Astrocyte (in vitro differentiated cells and primary cell): ENCODE measurements at places on chromosomes 4 and X.

DNA sequence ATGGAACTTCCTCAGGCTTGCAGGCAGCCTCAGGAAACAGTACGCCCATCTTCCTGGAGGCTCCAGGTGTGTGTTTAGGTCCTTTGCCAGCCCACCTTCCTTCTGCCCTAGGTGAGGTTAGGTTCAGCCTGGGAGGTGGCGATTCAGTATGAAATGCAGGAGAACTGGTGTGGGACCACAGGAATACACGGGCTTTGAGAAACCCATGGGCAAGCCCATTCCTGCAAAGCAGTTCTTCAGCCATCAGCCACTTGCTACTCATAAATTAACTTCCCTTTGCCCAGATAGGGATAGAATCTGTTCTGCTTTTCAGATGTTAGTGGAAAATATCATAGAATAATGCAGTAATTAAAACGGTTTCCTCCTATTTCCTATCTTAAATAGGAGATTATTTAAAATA lies 32.2 kb downstream of the TBC1D14 start:
- DNase-seq: no peak

DNA sequence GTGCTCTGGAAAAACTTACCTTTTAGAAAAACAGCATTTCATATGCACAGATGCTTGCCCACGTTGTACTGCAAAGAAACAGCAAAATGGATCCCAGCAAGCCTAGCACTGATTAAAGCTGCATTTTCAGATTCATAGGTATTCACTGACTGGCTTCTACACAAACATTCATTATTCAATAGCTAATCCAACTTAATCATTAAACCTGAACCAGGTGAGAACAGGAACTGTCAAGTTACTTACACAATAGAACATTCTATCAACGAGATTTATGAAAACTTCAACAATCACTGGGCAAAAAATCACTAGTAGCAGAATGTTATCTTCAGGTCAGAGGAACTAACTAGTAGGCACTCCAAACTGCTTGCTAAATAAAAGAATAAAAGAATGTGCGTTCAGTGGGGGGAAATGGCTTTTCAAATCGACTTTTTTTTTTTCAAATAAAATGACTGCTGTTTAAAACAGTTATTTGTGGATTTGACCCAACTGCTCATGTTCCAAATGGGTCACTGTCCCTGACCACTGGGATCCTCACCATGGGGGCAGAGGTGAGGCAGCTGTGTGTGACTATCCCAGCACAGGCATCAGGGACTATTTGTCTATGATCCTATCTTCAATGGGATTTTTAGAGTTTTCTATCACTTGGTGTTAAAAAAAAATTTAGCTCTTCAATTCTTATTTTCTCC lies 42.3 kb downstream of the STX18 start:
- no peak for DNase-seq

DNA sequence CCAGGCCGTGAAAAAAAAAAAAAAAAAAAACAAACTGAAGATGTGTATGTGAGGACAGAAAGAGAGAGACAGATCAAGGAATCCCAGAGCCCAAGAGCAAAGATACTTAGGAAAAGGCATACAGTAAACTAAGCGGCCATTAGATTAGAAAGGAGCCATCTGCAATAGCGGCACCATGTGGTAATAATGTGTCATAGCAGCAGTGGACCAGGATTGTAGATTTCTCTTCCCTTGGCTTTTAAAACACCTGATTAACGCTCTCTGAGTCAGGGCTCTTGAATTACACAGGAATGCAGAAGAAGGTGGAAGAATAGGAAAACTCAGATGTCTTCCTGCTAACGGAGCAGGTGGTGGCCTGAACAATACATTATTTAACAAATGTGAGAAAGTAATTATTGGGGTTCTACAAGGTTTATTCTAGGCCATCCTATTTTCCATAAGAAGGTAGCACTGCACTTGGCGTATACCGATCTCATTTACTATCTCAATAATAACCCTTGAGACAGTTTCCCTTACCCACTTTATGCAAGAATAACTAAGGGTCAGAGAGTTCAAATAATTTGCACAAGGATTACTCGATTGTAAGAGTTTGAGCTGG lies 182.7 kb downstream of the KCNIP4 start:
- no peak for DNase-seq

DNA sequence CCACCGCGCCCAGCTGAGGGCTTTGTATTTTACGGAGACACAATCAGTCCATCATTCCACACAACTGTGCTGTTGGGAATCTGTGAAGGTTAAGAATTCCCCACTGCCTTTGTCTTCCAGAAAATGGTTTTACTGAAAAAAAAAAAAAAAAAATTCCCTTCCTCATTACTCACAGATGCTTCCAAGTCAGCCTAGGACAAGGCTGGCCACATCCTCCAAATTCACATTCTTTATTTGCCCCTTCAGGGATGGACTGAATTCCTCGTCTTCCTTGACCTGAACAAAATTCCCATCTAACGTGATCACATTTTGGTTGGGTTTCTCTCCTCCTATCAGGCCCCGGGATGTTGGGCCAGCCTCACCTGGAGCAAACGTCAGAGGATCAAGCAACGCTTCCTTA lies 130.3 kb downstream of the DHRSX start:
- DNase-seq: peak; percentile 77

DNA sequence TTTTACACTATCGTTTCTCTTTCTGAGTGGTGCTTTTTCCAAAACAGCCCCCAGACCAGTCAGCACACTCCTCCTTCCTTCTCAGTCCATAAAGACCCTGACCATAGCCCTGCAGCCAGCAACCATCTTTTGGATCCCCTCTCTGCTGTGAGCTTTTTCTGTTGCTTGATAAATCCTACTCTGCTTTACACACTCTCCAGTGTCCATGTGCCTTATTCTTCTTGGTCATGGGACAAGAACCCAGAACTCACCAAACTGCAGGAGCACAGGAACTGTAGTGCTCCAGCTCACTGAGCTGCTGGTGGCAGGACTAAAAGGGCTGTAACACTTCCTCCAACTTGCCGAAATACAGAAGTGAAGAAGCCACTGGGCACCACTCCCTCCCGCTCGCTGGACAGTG lies 32.5 kb downstream of the COX18 start:
- DNase-seq: no peak

GRCh38 chrX:78548012-78548411 lies 111.1 kb downstream of the RTL3 start:
- peak; percentile 42 for DNase-seq

DNA sequence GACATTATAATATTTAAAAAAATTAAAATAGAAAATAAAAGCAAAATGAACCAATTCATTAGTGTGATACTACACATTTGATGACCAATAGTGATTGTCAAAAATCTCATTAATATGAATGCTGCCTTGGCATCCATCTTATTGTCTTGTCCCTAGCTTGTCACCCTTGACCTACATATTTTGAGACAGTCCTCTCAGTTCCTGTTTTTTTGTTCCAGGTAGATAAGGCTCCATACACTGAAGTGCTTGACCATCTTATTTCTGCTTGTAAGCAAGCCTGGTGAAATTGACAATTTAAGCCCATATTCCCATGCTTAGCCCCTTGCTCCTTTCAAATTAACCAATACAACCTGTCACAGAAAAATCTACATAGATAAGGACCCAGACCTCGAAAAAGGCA lies 534.0 kb upstream of the FMR1 start:
- DNase-seq: no peak

DNA sequence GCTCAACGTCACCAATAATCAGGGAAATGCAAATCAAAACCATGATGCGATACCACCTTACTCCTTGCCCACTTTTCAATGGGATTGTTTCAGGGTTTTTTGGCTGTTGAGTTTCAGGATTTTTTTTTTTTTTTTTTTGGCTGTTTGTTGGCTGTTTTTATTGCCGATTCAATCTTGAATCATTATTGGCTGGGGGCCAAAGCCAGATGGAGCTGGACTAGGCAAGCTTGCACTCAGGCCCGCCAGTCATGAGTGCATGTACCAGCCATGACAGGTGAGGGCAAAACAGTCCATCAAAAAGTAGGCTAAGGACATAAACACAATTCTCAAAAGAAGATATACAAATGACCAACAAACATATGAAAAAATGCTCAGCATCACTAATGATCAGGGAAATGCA lies 13.3 kb downstream of the YIPF7 start:
- no peak for DNase-seq

GRCh38 chr4:113405874-113406722 lies 355.4 kb downstream of the CAMK2D start:
- no peak for DNase-seq

DNA sequence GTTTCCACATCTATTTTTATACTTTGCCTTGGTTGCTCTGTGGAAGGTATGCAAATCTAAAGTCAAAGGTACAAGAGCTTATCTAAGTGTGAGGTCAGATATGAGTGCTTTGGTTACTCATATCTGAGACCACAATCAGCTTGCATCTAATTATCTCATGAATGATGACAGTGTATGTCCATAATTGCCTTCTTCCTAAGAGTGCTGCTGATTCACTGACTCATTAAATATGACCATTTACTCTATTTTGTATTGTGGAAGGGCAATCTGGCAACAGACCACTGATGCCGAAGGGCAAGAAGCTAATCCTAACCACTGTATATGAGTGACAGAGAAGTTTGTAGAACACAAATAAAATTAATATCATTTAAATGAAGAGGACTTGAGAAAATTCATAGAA lies 1190.2 kb upstream of the AGA start:
- peak; percentile 29 for DNase-seq

DNA sequence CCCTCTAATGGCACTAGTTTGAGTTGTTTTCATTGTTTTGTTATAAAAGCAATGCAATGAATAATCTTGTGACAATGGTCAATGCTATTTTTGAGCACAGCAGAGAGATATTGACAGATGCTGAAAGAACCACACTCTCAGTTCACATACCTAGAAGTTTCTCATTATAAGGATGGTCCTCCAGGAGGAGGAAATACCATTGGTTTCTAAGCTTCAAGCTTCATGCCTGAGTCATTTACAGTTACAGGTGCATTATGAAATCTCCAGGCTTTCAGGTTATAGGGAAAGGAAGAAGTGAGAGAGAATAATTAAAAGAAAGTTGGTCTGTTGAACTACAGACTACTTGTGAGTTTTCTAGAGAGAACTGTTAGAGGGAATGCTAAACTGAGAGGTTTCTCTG lies 75.3 kb downstream of the PWWP3B start:
- no peak for DNase-seq

- no peak for DNase-seq
These were observed 64.2 kb upstream of the SPP1 start for GRCh38 chr4:87911252-87911774.

DNA sequence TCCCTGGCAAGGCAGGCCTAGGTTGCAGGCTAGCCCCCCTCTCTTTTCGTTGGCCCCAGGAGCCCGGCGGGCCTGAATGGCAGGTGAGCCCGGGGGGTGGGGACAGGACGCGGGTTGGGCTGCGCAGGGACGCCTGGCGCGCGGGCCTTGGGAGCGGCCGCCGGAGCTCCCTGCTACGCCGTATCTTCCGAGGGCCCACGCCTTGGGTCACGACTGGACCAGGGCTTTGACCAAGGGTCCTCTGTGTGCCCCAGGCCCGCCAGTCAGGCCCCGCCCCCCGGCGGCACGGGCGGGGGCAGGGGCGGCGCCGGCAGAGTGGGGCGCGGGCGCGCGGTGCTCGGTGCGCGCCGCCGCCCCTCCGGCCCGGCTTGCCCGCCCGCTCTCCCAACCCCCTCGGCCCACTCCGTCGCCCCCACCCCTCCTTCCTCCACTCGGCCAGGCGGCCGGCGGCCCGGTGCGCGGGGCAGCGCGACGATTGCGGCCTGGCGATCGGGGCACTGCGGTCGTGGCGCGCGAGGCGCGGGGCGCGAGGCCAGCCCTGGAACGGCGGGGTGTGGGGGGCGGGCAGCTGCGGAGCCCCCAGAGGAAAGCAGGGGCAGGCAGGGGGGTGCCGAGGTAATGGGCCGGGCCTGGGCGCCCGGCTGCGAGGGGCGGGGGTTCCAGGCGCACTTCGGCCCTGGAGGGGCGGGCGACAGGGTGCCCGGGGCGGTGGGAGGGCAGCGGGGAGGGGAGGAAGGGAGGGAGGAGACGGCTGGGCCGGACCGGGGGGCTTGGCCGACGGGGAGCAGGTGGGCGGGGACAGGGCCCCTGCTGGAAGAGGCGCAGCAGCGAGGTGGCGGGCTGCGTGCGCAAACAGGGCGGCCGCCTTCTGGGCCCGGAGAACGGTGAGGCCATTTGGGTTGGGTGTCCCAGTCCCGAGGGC lies at the start of gene PRRG3:
Gene PRRG3 (plus strand): TSS at position 798 of the 922 bp plus-strand sequence. CDS start 3,357 bp downstream, outside the sequence.
- DNase-seq: no peak

DNA sequence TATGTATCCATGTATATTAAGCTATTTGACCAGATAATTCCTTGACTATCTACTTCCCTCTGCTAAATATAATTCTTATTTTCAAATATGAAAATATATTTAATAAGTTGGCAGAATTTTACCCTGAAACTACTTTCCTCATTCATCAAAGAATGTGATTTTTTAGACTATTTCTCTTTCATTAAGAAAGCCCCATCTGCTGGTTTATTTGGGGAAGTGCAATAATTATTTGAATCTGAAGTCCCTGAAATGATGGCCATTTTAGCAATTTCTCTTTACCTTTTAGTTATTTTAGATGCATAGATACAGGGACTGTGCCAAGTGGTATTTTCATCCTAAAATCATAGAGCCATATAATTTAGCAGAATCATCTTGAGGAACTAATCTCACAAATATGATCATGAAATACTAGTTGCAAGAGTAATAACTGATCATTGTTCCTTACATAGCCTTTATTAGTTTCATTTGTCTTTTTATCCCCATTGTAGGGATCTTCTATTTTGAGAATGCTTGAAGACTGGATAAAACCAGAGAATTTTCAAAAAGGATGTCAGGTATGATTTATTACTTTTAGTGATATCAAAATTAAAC lies 39.0 kb downstream of the ENPEP start:
- DNase-seq: peak; percentile 11

GRCh38 chr4:48651914-48652313 lies 128.2 kb downstream of the FRYL start:
- DNase-seq: peak; percentile 25

DNA sequence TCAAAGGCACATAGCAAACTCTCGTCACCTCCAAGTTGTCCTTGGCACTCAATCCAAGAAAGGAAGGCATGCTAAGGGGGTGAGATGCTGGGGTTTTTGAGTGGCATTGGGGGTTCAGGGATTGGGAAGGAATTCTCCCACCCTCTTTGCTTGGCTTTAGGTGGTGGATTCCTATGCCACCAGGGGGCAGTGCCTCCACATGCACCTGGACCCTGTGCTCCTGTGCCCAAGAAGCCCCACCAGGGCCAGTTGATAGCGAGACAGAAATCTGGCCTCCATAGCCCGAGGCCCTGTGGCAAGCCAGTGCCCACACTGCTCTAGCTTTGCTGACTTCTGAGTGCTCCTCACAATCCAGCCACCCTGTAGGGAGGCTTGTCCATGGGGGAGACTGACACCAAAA lies 2.0 kb upstream of the FATE1 start:
- DNase-seq: no peak

GRCh38 chr4:7910952-7911578 lies 28.6 kb downstream of the AFAP1 start:
- peak; percentile 91 for DNase-seq

DNA sequence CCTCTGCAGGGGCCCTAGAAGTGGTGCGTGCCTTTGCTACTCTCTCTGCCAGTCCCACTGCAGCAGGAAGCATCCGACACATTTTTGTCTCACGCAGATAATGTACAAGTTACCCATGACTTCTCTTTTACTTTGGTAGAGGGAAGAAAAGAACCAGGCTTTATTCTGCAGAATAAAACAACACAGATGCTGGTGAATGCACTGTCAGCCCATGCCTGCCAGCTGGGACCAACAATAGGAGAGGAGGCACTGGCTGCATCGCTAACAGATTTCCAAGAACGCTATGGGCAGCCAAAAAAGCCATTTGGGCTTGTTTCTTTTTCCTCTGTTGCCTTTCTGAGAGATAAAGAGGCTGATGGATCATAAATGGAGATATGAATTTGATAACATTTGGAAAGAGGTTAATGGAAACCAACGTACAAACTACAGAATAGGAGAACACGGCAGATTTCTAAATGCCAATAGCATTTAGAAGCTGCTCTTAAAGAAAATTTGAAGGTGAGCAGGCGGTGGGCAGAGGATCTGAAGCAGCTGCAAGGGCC lies 47.5 kb upstream of the IGFBP7 start:
- DNase-seq: no peak
